ENCODE measurements at places on chromosomes 1 and 21.
A peak's percentile ranks its signal among the peaks of the same experiment; 100 is the strongest.

DNA sequence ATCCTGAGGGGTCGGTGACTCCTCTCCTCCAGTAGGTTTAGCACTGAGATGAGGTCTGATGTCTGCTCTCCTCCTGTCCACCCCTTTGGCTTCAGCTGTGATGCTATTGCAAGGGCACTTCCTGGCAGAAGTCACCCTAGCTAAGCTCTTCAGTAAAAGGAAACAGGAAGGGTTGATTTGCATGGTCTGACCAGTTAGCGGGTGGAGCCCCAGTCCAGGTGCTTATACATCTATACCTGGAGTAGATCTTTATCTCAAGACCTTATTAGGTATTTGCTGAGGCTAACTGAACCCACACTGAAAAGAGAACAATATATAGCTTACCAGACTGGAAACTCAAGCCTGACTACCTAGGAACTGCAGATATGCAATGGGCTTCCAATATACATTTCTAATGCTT, 28.9 kb upstream of the NFASC start:
- H3K27ac ChIP-seq: no peak overlapping the region
- DNase-seq: no peak
- no peak overlapping the region for H3K4me3 ChIP-seq
- H3K36me3 ChIP-seq: no peaks in the 10 kb centered on the region

- H3K36me3 ChIP-seq: peaks cover 20% of the 10 kb centered on the region
- no peak for DNase-seq
- no peaks in the 10 kb centered on the region for H3K27me3 ChIP-seq
- peaks cover 2% of the 10 kb centered on the region for H3K4me1 ChIP-seq
- H3K4me3 ChIP-seq: no peak overlapping the region
Measured at GRCh38 chr21:14092834-14093560, 117.8 kb downstream of the LIPI start.

- H3K27me3 ChIP-seq: no peaks in the 10 kb centered on the region
- H3K4me3 ChIP-seq: peak overlapping the region; percentile 78
- peak; percentile 6 for DNase-seq
- peak overlapping the region; percentile 92 for H3K27ac ChIP-seq
- H3K36me3 ChIP-seq: peaks cover 51% of the 10 kb centered on the region
- H3K4me1 ChIP-seq: peaks cover 21% of the 10 kb centered on the region
Measured at GRCh38 chr1:234398849-234399381, 25.7 kb downstream of the COA6 start.

DNA sequence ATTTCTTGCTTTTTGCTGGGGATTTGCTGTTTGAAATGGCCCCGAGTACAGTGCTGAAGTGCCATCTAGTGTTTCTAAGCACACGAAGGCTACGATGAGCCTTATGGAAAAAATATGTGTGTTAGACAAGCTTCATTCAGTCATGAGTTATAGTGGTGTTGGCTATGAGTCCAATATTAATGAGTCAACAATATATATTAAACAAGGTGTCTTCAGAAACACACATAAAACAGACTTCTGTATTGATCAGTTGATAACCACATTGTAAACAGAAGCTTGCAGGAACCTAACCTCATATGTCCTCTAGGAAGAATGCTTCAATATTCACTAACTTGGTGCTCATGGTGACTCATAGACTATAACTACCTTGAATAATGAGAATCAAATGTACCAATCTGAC, 1.7 kb upstream of the GJB5 start:
- no peaks in the 10 kb centered on the region for H3K36me3 ChIP-seq
- H3K4me3 ChIP-seq: no peak overlapping the region
- no peak for DNase-seq

- peaks cover 11% of the 10 kb centered on the region for H3K36me3 ChIP-seq
- H3K27me3 ChIP-seq: peaks cover 3% of the 10 kb centered on the region
- H3K27ac ChIP-seq: no peak overlapping the region
- DNase-seq: no peak
- peaks cover 17% of the 10 kb centered on the region for H3K4me1 ChIP-seq
Measured at GRCh38 chr1:109636201-109636952, 16.7 kb downstream of the AMPD2 start.

GRCh38 chr1:212284332-212284743, 872 bp upstream of the PPP2R5A start:
- no peaks in the 10 kb centered on the region for H3K27me3 ChIP-seq
- H3K36me3 ChIP-seq: peaks cover 6% of the 10 kb centered on the region
- no peak for DNase-seq
- H3K27ac ChIP-seq: peak overlapping the region; percentile 99
- peaks cover 7% of the 10 kb centered on the region for H3K4me1 ChIP-seq
- peak overlapping the region; percentile 100 for H3K4me3 ChIP-seq

GRCh38 chr1:64043288-64043687, 160.1 kb upstream of the UBE2U start:
- DNase-seq: no peak
- H3K27me3 ChIP-seq: no peaks in the 10 kb centered on the region
- H3K4me1 ChIP-seq: no peaks in the 10 kb centered on the region
- no peak overlapping the region for H3K4me3 ChIP-seq

DNA sequence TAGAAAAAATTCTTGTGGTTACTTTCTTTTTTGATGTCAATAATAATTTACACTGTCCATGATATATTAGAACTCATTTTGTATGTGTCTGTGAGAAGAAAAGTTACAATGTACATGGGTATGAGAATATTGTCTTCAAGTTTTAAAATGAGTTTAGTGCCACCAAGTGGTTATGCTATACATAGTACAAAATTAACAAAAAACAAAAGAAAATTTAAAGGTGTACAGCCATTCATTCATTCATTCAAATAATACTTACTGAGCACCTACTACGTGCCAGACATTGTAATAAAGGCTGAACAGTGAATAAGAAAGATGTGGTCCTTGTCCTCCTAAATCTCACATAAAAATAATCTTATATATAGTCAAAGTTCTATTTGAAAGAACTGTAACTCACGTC, 27.7 kb downstream of the UCHL5 start:
- H3K4me3 ChIP-seq: no peak overlapping the region
- H3K36me3 ChIP-seq: peaks cover 14% of the 10 kb centered on the region
- H3K27me3 ChIP-seq: no peaks in the 10 kb centered on the region
- peaks cover 10% of the 10 kb centered on the region for H3K4me1 ChIP-seq
- no peak overlapping the region for H3K27ac ChIP-seq

- H3K4me3 ChIP-seq: no peak overlapping the region
- no peak for DNase-seq
- H3K27me3 ChIP-seq: peaks cover 3% of the 10 kb centered on the region
- H3K36me3 ChIP-seq: no peaks in the 10 kb centered on the region
- no peak overlapping the region for H3K27ac ChIP-seq
Measured at GRCh38 chr1:228875741-228876140, 140.5 kb downstream of the RHOU start.

DNA sequence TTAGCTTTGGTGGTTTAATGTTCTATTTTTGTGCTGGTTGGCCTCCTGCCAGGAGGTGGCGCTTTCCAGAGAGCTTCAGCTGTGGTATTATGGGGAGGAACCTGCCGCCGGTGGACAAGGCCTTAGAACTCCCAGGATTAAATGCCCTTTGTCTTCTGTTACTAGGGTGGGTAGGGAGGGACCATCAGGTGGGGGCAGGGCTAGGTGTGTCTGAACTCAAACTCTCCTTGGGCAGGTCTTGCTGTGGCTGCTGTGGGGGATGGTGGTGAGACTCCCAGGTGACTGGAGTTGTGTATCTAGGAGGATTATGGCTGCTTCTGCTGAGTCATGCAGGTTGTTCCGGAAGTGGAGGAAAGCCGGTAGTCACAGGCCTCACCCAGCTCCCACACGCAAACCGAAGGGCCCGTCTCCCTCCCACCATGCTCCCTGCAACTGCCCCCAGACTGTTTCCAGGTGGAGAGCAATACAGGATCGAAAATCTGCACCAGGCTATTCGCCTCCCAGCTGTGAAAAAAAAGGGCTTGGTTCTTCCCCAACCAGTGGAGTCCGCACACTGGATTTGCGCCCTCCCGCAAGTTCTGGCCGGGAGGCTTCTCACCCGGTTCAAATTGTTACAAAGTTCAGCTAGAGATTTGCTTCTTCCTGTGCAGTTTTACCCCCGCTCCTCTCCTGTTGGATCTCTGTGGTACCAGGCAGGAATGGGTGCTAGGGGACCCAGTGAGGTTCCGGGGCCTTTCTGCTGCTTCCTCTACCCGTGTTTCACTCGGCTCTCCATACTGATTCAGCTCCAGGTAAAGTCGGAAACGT, 220.5 kb downstream of the CENPF start:
- no peaks in the 10 kb centered on the region for H3K36me3 ChIP-seq
- no peaks in the 10 kb centered on the region for H3K27me3 ChIP-seq
